ENCODE measurements at places on chromosomes 3 and 15.

DNA sequence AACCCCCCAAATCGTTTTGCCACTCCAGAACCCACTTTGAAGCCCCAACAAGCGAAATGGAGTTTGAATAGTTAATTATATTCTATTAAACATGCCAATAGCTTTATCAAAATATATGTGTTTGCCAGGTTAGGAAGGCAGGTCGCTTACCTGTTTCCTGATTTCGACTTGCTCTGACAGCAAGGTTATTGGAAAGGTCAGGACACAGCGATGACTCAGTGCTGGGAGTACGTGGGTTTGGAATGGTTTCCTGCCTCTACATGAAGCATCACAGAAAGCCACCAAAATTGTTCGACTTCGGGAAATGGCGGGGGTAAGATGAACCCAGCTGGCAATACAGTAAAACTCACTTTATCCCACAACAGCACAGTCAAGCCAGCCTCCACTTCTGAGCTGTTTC is 135.6 kb upstream of the ABI3BP start:
- no peak for DNase-seq

GRCh38 chr3:52299247-52299878 is 11.7 kb downstream of the GLYCTK start:
- DNase-seq = no peak

GRCh38 chr3:102057781-102058421 is 208.6 kb downstream of the NFKBIZ start:
- no peak for DNase-seq

GRCh38 chr15:45457220-45457619 is 65.3 kb downstream of the SLC30A4 start:
- no peak for DNase-seq

- DNase-seq = no peak
Observed at GRCh38 chr3:46348823-46349482, 5.0 kb upstream of the CCR2 start.

GRCh38 chr15:69323893-69324430 is 25.2 kb downstream of the PAQR5 start:
- no peak for DNase-seq

GRCh38 chr3:162072656-162073164 is 576.1 kb downstream of the OTOL1 start:
- no peak for DNase-seq

GRCh38 chr15:89506026-89506686 is 9.8 kb upstream of the RHCG start:
- no peak for DNase-seq

GRCh38 chr3:184186902-184187207 is 856 bp downstream of the ABCF3 start:
- no peak for DNase-seq

GRCh38 chr15:70555713-70556112 is 207.6 kb downstream of the UACA start:
- DNase-seq = no peak

DNA sequence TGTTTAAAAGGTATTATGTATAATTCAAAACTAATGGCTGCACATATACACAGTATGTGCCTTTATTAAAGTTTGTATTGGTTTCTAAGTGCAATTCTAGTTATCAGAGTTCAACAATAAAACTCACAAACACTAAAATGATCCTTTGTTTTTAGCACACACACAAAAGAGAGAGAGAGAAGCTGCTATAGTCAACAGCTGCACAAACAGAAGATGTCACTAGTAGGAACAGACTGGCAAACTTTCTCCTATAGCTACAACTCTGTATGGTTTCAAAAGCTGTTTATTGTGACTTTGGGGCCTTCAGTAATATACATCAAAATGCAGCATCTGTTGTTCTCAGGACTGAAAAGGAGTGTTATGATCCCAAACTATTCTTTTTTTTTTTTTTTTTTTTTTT is 6.1 kb downstream of the SECISBP2L start:
- DNase-seq = no peak

DNA sequence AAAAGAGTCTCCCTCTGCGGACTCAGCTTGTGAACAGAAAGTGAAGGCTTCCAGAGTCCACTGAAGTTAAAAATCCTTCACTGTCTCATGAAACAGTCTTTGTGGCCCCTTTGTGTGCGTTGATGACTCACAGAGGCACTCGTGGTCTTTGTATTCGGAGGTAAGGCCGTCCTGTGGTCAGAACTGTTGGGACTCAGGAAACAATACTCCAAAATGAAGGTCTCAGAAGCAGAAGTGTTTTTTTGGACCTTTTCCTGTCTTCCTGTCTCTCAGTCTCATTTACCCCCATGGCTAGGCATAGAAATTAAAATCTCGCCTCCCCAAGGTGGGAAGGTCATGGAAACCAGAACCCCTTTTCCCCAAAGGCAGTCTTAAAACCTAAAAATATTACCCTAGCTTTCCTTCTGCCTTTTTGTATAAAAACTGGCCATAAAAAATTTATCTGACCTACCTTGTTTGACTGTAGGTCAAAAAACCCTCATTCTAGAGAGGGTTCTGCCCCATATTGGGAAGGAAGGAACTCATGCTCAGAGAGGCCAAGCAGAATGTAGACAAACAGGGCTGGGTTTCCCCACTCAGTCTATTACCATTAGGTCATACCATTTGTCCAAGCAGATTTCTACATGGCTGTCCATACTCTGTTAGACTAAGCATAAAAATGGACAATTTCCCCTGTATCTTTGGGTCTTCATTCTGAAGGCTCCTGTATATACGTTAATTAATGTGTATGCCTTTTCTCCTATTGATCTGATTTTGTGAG is 19.1 kb upstream of the EPB42 start:
- no peak for DNase-seq

GRCh38 chr3:107367353-107367752 is 9.9 kb upstream of the CCDC54 start:
- DNase-seq = no peak

GRCh38 chr3:9077029-9077428 is 113.8 kb upstream of the RAD18 start:
- DNase-seq = no peak

DNA sequence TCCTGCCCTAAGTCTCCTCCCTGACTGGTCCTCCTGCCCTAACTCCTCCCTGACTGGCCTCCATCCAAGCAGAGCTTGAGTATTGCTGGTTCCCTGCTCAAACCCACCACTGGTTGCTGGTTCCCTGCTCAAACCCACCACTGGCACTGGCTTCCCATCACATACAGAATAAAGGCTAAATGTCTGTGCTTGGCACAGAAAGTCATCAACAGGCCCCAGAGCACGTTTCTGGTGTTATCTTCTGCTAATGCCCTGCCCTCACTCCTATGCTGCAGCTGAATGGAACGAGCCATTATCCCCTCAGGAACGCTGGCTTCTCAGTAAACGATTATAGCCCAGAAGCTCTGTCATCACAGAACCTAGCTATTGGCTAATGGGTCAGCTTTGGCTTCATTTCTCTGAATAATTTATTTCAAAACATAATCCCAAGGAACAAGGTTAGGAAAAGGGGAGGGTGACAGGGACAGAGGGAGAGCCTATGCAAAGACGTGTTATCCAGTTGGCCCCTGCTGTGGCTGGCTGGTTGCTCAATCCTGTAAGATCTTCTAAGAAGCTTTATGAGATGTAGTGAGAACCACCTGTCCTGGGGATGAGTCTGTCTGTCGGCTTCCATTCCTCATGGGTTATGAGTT is 6.3 kb upstream of the MUC20 start:
- no peak for DNase-seq

DNA sequence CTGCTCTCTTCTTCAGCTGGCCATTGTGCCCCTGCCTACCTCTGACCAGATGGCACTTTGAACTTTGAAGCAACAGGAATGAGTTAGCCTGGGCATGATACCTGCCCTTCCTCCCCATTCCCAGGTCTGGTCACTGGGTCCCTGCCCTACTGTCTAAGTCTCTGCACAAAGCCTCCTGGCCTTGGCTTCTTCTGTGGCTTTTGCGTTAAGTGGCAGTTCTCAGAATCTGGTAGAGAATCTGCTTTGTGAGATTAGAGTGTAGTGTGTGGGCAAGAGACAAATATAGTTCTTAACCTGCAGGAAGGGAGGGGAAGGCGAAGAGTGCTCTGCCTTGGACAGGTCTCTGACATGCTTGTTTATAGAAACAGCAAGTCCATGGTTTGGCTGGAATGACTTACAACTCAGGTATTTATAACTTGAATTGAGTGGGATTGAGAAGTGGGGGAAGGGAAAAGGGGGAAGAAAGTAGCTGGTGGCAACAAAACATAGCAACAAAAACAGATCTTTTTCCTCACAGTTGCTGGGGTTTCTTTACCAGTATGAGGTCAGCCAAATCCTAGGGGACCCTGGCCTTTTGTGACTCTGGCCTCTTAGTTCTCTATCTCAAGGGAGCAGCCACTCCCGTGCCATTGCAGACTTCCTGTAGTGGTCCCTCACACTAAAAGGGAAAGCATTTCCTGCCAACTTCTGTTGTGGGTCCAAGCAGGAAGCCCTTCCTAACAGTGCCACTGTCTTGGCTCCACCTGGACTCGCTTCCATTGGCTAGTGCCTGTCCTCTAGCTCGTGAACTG is 16.7 kb downstream of the MAPKBP1 start:
- DNase-seq = no peak

DNA sequence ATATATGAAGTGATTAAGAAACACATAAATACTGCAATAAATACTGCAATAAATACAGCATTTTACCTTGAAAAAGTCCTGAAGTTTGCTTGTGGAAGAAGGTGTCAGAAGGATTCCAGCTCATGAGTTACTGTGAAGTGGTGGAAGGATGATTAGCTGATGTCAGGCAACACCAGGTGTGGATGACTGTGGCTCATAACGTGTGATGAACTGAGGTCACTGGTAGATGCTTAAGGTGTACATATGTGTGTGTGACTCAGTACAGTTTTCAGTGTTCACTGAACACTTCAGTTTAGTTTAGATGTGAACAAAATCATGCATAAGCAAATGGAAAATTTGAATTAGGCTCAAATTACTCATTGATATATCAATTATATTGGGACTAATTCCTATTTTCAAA is 1045.0 kb downstream of the NTRK3 start:
- no peak for DNase-seq

GRCh38 chr3:140134231-140134965 is 199.4 kb downstream of the CLSTN2 start:
- no peak for DNase-seq

- DNase-seq = no peak
Observed at GRCh38 chr3:55065331-55065730, 137.5 kb upstream of the LRTM1 start.

- no peak for DNase-seq
Observed at GRCh38 chr3:138355071-138355470, 6.7 kb downstream of the MRAS start.

- no peak for DNase-seq
Observed at GRCh38 chr15:27238707-27239423, 267.9 kb downstream of the GABRG3 start.

- DNase-seq = no peak
Observed at GRCh38 chr3:13204177-13204581, 130.9 kb upstream of the IQSEC1 start.

DNA sequence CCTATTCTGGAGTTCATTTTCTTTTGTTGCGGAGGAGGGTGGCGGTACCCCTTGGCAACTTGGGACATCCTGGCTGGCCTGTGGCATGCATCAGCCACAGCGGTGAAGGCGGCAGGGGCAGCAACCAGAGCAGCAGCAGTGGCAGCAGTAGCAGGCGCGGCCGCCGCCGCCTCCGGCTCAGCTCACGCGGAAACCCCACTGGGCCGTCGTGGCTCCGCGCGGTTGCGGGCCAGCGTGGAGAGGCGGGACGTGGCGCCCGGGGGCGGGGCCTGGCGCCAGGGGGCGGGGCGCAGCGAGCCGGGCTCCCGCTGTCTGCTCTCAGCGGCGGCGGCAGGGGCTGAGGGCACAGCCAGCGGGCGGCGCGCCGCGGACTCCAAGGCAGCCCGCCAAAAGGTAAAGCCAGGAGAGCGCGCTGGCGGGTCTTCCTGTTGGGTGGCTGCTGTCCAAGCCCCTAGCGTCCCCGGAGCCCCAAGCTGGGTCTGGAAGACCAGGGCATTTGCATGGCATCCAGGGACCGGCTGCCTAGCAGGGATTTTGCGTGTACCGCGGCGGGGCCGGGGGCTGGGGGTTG is 334.4 kb upstream of the THRB start:
- no peak for DNase-seq

DNA sequence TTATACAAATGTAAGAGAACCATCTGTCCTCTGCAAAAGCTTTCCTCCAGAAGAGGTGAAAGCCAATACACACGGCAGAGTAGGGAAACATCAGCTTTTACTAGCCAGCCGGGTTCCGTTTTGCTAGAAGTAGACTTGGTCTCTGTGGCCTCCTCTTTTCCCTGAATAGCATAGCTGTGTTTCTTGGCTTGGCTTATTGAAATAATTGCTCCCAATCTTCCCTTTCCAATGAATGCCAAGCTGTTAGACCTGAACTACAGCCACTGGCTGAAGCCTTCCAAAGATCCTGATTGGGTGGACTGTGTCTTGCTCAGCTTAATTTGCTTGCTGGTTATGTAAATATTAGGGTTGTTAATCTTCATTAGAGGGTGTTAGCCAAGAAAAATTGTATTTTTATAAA is 157.8 kb upstream of the ROPN1 start:
- DNase-seq = no peak

DNA sequence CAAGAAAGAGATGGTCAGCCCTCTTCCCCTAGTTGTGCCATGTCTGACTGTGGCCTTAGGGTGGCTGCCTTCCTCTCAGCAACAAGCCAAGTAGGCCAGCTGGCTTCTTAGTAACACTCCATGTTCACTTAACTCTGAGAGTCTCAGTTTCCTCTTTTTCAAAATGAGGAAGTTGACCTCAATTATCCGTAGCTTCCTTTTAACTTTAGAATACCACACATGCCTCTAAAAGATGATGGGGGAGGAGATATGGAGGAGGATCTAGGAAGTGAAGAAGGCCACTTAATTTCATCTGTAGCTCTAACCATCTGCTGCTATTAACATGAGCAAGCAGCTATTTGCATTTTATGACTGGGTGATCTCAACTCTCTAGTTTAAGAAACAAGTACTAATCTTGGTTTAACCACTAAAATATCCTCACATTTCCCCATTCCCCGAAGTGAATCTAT is 32.9 kb downstream of the CD200R1L start:
- no peak for DNase-seq

- DNase-seq = no peak
Observed at GRCh38 chr3:37970802-37971201, 19.8 kb upstream of the VILL start.

- no peak for DNase-seq
Observed at GRCh38 chr15:70281261-70281810, 183.6 kb upstream of the TLE3 start.

- DNase-seq = peak; percentile 24
Observed at GRCh38 chr3:112605285-112605684, 35.7 kb downstream of the CCDC80 start.

GRCh38 chr3:151085227-151085888 is at the start of gene MED12L:
MED12L (plus strand) TSS chr3:151085664; CDS start chr3:151086927, 1,263 bp downstream.
- DNase-seq = peak; percentile 30

- DNase-seq = no peak
Observed at GRCh38 chr3:8635631-8636030, 9.0 kb downstream of the SSUH2 start.

- no peak for DNase-seq
Observed at GRCh38 chr3:143608966-143609365, 239.3 kb downstream of the SLC9A9 start.

- no peak for DNase-seq
Observed at GRCh38 chr15:44620081-44620480, 43.4 kb downstream of the SPG11 start.

Data from T-helper 2 cell (primary cell).